NCI-H1105 treated with DMSO at 0.1 percent for 48 hours (cell line): ENCODE measurements at places on chromosomes 7 and 10.

DNA sequence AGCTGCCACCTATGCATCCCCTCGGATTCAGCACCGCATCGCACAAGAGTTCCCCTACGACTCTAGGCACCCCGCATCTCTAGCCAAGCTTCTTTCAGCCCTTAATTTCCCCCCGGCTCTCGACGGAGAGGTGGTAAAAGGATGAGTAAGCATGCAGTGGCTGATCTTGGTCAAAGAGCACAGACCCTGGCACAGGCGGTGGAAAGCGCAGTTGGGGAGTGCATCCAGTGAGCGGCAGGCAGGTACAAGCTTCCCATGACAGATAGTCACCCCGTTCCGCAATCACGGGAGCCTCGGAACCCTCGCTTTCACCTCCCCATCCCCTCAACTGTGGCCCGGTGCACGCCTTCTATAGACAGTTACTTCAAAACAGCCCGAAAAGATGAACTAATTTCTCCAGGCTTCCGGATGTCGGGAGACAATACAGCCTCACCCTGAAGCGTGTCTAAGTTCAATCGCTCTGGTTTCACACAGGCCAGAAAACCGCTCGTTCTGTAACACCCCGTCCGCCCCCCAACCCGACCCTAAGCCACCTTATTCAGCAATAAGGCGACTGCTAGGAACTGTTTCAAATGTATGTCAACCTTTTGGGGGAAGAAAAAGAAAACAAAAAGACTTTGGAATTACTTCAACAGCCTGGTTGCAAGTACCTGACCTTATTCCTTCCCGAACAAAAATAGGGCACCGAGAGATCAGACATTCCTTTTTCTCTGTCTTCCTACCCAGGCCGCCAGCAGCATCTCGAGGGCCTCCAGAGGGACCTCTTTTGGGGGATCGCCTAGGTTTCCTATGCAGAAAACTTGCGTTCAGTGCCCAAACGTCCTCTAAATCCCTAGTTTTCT is 1.4 kb downstream of the RHEB start:
- no peak for DNase-seq

DNA sequence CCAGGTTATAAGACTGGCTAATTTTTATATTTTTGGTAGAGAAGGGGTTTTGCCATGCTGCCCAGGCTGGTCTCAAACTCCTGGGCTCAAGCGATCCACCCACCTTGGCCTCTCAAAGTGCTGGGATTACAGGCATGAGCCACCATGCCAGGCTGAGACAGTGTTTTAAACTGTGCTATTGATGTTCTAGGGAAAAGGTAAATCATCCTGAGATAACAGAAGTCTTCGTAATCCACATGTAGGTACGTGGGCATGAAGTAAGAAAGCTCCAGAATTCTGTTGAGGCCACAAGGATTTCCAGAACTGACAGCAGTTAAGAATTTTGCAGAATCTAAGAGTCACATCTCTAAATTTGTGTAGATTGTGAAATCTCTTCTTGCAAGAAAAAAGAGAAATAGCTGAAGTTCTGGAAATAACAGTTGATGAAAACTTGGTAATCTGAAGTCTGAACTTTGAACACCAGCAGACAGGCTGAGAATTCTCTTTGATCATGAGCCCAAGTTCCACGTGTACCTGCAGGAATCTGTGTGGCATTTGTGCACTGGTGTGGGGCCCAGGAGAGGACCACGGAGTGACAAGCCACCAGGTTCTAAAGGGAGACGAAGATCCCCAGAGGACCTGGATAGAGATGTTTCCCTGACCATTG is 24.6 kb downstream of the C7orf33 start:
- no peak for DNase-seq

- peak; percentile 10 for DNase-seq
Measured at GRCh38 chr10:100827819-100828737, 82.7 kb downstream of the PAX2 start.

DNA sequence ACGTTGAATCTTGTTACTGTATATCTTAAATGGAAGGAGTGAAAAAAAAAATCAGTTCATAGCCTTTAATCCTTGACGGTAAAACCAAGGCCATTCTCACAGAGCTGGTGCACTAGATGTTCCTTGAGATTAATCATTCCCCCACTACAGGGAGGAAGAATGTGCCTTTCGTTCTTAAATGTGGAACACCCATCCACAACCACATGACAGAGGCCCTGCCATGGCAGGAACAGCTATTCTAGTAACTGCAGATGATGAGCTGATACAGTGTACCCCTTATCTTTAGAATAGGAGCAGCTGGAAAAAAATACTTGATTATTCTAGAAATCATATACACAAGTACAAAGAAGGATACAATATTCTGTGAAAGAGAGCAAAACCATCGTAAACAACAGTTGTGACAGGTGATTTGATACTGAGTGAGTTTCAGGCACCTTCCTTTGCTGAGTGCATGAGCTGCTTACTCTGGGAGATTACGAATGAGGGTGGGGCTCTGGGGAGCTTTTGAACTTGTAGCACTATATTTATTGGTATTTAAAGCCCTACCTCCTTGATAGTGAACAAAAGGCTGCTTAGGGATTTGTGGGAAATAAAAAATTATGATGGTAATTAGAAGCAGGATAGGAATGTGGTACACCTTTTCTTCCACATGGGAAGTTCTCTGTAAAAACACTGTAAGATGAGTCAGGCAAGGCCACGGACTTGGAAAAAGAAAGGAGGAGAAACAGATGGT is 244.4 kb upstream of the SLC26A5 start:
- DNase-seq: no peak

DNA sequence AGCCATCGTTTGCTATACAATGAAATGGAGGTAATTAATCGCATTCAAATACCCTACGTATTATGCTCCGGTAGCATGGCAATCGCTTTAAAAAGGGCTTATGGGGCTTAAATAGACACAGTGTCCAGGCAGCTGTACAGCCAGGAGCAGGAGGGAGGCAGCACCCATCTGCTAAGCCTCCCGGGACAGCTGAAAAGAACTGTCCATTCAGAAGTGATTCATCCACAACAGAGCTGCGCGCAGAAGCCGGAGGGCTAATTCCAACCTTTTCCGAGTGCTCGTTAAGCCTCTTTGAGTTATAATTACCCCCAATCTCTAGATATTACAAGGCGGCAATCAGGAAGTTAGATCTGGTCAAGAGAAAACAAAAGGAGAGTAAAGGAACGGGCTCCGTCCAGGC is 58.3 kb downstream of the DPYSL4 start:
- no peak for DNase-seq

- DNase-seq: peak; percentile 97
Measured at GRCh38 chr7:101947899-101948298, 130.5 kb downstream of the CUX1 start.

GRCh38 chr10:42637142-42637541 is 1.2 kb downstream of the ZNF33B start:
- no peak for DNase-seq
